Omental fat pad (tissue), 4 donors: ENCODE measurements at places on chromosomes 6 and 20. TPM values are rescaled to one million over a fixed set of nuclear protein-coding genes. Genes with fewer than 3 reads are reported as not detected.

Gene IFNGR1
- 104 TPM for total RNA-seq

GRCh38 chr6:38169977-38170526 lies 350.5 kb downstream of the ZFAND3 start:
- no peak for DNase-seq

GRCh38 chr6:61586934-61587537 lies 699.0 kb downstream of the KHDRBS2 start:
- DNase-seq = no peak

GRCh38 chr6:51432481-51432880 lies 613.8 kb downstream of the TFAP2B start:
- no peak for DNase-seq

Gene PLN
- total RNA-seq = 41.0 TPM

Gene MCHR2
- not detected for total RNA-seq

Gene NXT1
- total RNA-seq = 17.5 TPM

- no peak for DNase-seq
Observed at GRCh38 chr6:85089255-85089654, 324.9 kb upstream of the TBX18 start.

DNA sequence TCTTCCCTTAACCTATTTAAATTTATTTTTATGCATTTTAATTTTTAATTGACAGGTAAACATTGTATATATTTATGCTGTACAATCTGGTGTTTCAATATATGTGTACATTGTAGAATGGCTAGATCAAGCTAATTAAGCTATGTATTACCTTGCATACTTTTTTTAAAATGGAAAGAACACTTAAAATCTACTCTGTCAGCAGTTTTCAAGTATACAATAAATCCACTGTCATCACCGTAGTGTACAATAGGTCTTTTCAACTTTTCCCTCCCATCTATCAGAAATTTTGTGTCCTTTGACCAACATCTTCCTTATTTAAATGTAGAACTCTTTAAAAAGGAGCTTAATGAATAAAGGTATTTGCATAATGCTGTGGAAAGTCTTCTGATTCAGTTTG lies 27.6 kb downstream of the RPS12 start:
- DNase-seq = no peak
